ENCODE measurements at places on chromosomes 7 and 10.

DNA sequence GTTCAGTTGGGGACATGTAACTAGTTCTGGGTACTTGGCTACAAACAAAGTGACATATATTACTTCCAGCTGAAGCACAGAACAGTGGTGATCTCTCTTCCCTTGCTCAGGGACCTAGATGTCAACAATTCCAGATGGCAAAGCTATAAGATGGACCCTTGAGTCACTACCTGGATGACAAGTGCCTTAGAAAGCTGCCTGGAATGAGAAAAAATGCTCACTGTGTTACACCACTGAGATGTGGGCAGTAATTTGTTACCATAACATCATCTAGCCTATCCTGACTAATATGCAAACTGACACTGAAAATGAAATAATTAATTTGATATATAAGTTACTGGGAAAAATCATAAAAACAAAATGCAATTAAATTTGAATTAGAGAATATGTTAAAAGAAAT lies 16.4 kb upstream of the CTTNBP2 start:
- DNase-seq = no peak

GRCh38 chr10:129416956-129417765 lies 49.9 kb upstream of the MGMT start:
- no peak for DNase-seq

DNA sequence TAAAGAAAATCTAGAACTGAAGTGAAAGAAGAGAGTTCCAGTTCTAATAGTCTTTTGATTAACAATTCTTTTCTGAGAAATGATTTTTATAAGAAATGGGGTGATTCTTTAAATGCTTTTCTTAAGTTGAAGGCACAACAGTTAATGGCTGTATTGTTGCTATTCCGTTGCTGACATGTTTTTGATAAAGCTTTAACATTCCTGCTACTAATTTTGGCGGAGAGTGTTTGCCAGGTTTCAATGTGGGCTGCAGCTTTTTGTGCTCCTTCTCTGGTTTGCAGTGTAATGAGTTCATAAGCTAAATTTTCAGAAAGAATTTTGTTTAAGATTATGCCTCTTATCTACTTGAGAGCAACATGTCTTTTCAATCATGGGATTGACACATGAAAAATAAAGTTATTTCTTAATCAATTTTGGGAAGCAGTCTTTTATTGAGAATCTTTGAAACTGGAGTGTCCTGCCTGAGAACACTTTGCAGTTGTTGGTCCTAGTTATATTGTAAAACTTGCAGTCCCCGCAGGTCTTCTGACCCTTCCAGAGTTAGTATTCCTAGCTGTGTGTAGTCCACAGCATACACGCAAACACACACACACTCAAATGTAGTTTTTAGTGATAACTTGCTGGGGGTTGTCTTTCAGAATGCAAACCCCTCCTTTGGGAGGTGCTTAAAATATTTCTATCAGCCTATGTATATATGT lies 56.7 kb downstream of the COL17A1 start:
- DNase-seq = no peak

- no peak for DNase-seq
Measured at GRCh38 chr7:87941138-87941537, 7.1 kb downstream of the ADAM22 start.

GRCh38 chr7:36280840-36281812 lies 108.5 kb upstream of the ANLN start:
- no peak for DNase-seq

GRCh38 chr7:17274551-17275245 lies 23.8 kb upstream of the AHR start:
- DNase-seq = no peak

GRCh38 chr7:100370303-100370702 lies 3.0 kb upstream of the PILRA start:
- no peak for DNase-seq

- DNase-seq = no peak
Measured at GRCh38 chr7:151456276-151456675, 16.3 kb upstream of the CRYGN start.

DNA sequence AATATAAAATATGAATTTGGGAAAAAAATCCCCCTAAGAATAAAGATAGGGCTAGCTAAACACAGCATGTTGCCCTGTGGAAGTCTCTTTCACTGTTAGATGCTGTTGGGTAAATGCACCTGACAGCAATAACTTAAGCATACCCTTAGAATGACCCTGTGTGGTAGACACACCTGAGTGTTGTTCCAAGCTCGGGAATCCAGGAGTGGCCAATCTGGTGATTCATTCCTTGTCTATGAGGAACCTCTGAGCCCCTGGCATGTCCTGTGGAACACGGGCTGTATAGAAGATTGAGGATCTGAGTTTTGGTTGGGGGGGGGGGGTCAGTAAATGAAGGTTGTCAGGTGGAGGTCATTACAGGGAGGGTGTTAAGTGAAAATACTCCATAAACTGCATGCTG lies 730.0 kb upstream of the IGFBP3 start:
- DNase-seq = no peak

DNA sequence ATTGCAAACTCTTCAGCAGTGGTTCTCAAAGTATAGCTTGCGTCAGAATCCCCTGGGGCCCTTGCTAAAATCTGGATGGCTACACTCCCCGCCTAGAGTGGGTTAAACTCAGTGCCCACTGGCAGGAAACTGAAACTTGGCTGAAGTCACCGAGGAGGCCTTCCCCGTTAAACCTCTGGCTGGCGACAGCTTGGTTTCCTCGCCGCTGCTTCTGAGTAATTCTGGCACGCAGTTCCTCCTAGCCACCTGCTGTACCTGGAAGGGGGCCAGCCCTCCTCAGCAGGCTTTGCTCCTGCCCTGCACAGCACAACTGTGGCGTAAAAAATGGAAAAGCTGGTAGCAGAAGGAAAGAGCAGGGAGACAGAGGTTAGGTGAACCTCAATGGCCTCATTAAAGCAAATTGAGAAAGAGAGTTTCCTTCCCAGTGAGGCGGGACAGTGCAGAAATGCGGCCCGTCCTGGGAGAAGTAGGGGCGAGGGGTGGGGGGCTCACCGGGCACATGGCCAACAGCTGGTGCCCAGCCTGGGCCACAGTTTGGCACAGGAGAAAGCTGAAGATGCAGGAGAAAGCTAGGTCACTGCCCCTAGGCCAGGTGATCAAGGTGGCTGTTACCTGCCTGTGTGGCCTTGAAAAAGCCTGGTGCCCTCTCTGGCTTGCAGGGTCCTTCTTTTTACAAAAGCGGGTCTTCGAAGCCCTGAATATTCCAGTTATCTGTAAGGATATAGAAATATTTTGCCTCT lies 46.6 kb downstream of the ALOX5 start:
- DNase-seq = no peak

DNA sequence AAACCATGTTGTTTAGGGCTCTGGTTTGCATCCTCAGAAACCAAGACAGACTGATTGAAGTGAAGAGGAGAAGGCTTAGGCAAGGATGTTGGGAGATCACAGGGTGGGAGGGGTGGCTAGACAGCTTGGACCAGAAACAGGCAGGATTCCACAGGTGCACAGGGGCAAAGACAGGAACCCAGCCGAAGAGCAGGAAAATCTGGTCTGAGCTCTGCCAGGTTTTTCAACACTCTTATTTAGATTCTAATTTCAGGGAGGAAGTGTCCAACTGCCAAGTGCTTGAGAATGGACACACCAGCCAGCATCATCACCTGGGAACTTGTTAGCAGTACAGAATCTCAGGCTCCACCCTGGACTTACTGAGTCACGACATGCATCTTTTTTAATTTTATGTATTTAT lies 93.8 kb downstream of the MARCHF5 start:
- DNase-seq = no peak

- DNase-seq = no peak
Measured at GRCh38 chr7:48083114-48083830, 5.8 kb upstream of the UPP1 start.

- no peak for DNase-seq
Measured at GRCh38 chr7:5779141-5779540, 2.3 kb downstream of the RNF216 start.
